Urinary bladder (tissue), 4 donors: ENCODE measurements at places on chromosomes 3 and 15. TPM values are rescaled to one million over a fixed set of nuclear protein-coding genes. Genes with fewer than 3 reads are reported as not detected.

The DYNLT2B gene
- 9.4 TPM for total RNA-seq

The MESP2 gene
- not detected for total RNA-seq

The C3orf49 gene
- total RNA-seq = not detected

The KLHL6 gene
- total RNA-seq = 1.7 TPM

The GOLGA8T gene
- 0.37 TPM for total RNA-seq

The SNTN gene
- not detected for total RNA-seq

The CCR8 gene
- total RNA-seq = not detected

The GOLGA8S gene
- 0.21 TPM for total RNA-seq

The GPR62 gene
- total RNA-seq = not detected

The PHLDB2 gene
- 173 TPM for total RNA-seq

The MBNL1 gene
- 300 TPM for total RNA-seq

The RAD18 gene
- total RNA-seq = 27.0 TPM

The SOX2 gene
- 3.8 TPM for total RNA-seq

The CLDN11 gene
- total RNA-seq = 28.1 TPM

The TMEM212 gene
- total RNA-seq = not detected

The ADPRH gene
- 3.0 TPM for total RNA-seq

The PLAAT1 gene
- total RNA-seq = 0.90 TPM

The APH1B gene
- 20.2 TPM for total RNA-seq

The LTF gene
- total RNA-seq = 3.3 TPM

The GRAMD2A gene
- 0.74 TPM for total RNA-seq

The MASP1 gene
- 4.9 TPM for total RNA-seq
